ENCODE measurements at places on chromosomes 11 and 22. TPM values are rescaled to one million over a fixed set of nuclear protein-coding genes. Genes with fewer than 3 reads are reported as not detected.

Gene ANO9
- total RNA-seq, result not detected

Gene ETS1
- 80.2 TPM for total RNA-seq

Gene SCGB1D1
- total RNA-seq, result not detected

Gene FOLR1
- not detected for total RNA-seq

Gene SLC6A5
- not detected for total RNA-seq

Gene E2F8
- 2.2 TPM for total RNA-seq

Gene MS4A8
- total RNA-seq, result not detected

Gene CACNA1I
- total RNA-seq, result under 0.01 TPM
